ENCODE measurements at places on chromosomes 7 and 10.

DNA sequence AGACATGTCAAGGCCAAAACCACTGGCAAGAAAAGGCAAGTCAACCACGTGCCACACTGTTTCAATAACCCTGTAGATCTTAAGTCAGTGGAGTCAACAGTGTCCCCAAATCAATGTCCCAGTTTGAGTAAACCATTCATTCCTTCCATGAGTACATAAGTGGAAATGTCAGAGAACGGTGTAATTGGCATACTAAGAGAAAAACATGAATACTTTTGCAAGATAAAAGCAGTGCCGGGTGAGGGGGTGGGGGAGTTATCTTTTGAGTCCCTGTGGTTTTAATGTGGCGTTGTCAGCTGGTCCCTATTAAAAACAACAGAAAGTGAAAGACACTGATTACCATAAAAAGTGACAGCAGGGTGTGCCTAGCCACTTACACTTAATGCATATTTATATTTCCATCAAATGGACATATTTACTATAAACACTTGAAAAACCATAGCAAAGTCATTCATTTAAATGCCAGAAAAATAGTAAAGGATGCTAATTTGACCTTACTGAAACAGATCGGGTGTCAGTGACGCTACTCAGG lies 37.8 kb downstream of the RSU1 start:
- DNase-seq, result peak; percentile 57

DNA sequence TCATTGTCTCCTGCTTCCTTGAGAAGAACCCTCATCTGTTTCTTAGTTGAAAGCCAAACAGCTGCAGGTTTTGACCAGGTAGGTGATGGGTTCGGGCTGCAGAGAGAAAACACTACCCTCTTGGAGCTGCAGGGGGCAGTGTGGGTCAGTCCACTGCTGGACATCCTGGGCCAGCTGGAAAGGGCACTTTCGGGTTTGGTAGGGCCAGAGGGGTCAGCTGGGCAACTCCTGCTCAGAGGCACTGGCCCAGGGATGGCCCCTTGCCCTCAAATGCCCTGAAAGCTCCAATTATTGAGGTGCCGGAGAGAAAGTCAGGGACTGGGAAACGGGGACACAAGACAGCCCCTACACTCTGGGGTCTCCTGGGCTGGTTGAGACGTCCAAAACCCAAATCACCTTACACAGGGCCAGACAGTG lies 90.7 kb downstream of the MKI67 start:
- DNase-seq, result peak; percentile 70

GRCh38 chr7:2046581-2047565 lies 185.9 kb downstream of the MAD1L1 start:
- no peak for DNase-seq

DNA sequence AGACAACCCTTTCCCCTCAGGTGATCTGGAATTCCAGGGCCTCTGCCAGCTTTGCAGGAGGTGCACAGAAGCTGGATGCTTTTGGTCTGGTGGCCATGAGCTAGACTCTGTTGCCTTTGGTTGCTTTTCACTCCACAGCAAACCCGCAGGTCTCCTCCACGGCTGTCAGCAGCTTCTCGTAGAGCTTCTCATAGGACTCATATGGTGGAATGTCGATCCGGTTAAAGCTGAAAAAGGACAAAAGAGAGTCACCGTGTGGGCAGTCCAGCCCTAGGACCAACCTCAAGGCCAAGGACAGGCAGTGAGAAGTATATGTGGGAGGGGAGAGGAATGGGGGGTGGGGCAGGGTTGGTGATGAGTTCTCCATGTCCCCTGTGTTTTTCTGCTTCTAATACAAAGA lies 113.5 kb downstream of the SMURF1 start:
- no peak for DNase-seq

DNA sequence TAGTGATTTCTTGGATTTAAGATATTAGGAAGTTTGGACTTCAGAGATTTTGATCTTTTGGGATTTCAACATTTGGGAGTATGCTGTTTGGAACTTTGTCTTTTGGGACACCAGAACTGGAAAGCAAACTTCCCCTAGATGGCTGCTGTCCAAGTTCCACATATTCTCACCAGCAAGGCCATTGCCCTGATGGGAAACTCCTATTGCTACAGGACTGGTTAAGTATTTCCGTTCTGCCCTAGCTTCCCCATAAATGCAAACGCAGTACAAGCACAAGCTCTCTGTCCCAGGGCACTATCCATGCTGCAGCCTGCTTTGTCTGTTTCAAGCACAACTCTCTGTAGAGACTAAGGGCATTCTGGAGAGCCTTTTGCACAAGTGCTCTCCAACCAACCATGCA lies 79.3 kb upstream of the SLC25A13 start:
- no peak for DNase-seq
